Fibroblast of the conjunctiva (primary cell): ENCODE measurements at places on chromosomes 2 and 18.

DNA sequence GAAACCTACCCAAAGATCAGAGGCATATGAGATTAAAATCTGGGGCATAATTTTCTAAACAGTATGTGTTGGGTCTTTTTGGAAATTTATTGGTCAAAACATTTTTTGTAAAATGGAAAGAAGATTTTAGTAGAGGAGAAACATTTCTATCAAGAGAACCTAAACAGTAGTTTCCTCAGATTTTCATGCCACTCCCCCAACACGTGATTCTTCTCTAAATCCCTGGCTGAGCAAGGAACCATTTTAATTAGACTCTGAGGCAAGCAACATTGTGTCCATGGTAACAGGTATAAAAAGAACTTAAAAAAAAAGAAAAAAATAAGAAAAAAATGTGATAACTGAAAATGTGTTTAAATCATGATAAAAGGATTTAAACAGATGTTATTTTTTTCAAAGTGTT lies 1105.2 kb upstream of the ZEB2 start:
- no peak for DNase-seq

- no peak for DNase-seq
These were observed 43.9 kb downstream of the FOSL2 start for GRCh38 chr2:28436525-28437051.

DNA sequence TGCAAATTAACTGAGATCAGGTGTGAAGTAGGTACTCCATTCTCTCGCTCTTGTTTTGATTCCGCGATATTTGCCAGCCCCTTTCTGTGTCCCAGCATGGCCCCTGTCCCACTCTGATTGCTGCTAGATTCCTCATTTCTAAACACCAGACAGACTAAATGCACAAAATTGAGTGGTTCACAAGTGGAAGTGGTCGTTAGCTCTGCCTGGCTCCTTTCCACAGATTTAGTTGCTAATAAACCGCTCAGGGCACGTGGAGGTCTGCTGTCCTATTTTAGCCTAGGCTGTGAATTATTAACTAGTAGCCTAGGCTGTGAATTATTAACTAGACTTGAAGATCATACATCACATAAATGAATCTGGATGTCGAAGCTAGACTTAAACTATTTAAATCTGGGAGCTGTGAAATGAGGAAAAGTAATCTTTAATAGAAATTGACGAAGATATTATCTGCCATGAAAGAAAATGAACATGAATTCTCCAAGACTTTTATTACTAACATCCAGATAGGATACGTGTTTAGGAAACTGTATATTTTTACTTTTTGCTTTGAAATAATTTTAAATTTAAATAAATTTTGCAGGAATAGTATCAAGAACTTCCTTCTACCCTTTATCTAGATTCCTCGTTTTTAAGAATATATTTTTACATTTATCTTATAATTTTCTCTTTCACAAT lies 3.7 kb downstream of the IL1RL2 start:
- no peak for DNase-seq

GRCh38 chr2:95039363-95039762 lies 13.9 kb downstream of the MAL start:
- no peak for DNase-seq

GRCh38 chr2:28516950-28517349 lies 21.1 kb downstream of the PLB1 start:
- no peak for DNase-seq

DNA sequence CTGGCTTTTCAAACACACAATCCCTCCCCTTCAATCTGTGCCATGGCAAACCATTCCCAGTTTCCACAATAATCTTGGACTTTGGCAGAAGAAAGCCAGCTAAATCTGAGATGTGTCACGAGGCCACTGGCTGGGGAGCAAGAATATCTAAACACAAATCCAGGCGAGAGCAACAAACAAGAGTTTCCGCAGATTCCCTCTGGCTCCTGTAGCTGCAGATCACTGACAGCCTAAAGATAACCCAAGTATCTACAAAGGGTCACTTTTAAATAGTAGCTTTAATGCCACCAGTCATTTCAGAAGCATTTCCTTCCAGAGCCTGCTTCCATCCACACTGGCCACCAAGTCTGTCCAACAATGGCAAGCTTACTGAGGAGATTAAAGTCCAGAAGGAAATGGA lies 86.9 kb downstream of the ACVR1 start:
- no peak for DNase-seq

DNA sequence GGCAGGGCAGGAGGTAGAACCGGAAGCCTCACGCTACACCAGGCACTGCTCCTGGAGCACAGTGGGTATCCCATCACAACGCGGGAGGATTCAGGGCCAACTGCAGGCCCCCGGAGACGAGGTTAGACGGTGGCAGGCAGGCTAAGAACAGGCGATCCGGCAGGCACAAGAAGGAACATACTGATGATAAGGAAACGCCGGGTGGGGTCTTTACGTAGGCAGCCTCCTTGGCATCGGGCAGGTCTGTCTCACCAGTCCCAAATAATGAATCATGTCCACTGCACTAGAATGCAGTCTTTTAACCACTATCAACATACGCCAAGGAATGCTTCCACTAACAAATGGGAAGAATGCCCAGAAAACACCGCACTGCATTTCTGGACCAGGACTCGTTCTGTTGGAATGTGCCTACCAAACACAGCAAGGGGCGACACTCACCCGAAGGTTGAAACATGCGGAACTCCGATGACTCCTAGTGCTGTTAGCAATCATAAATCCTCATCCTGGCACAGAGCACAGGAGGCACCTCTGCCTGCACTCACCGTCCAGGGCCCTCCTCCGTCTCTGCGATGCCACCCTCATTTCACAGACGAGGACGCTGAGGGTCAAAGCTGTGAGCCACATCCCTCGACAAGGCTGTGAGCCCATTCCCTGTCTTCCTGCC lies 35.2 kb downstream of the ZNF516 start:
- peak; percentile 95 for DNase-seq

DNA sequence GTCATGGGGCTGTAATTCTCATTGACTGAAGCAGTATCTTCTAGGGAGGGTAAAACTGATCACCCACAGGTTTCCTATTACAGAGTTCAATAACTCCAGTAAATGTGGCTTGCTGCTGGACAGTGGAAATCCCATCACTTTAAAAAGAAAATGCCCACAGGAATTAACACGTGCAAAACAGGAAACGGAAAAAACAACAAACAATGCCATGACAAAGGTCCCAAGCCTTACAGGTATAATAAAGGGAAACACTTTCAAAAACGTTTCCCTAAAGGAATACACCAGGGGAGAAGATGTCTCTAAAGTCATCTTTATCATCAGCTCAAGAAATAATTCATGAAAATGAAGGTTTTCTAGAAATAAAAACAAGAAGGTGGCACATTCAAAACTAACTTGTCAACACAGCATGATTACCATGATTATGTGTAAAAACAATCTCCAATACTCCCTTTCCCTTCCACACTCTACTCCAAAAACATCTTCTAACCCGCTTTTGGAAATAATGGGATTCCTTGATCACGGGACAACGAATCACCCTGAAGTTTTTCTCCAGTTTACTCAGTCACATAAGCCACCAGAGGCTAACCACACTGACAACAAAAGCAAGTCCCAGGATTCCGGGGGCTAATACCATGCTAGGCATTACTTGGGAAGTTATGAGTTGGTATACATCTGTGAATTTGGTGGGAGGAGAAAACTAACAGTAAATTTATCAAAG lies 167.9 kb downstream of the TCF4 start:
- DNase-seq: no peak

DNA sequence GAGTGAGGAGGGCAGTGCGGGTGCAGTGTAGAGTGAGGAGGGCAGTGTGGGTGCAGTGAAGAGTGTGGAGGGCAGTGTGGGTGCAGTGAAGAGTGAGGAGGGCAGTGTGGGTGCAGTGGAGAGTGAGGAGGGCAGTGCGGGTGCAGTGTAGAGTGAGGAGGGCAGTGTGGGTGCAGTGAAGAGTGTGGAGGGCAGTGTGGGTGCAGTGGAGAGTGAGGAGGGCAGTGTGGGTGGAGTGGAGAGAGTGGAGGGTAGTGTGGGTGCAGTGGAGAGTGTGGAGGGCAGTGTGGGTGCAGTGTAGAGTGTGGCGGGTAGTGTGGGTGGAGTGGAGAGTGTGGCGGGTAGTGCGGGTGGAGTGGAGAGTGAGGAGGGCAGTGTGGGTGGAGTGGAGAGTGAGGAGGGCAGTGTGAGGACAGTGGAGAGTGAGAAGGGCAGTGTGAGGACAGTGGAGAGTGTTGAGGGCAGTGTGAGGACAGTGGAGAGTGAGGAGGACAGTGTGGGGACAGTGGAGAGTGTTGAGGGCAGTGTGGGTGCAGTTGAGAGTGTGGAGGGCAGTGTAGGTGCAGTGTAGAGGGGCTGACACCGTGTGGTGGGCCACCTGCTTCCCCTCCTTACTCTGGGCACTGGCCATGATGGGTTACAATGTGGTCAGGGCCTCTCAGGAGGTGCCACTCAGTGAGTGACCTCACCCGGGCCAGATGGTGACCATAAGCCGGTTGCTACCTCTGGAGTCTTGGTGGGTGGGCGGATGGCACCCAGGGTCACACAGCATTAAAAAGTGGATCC lies 28.5 kb downstream of the INPP4A start:
- no peak for DNase-seq
